A549 treated with AZD2906 at 1 μM for 4 hours (cell line): ENCODE measurements at places on chromosomes 11 and 22. TPM values are rescaled to one million over a fixed set of nuclear protein-coding genes. Genes with fewer than 3 reads are reported as not detected.

The RELA gene
- 63.5 to 78.0 TPM (median 73.7 TPM) in 5 replicates for total RNA-seq

The LARGE1 gene
- total RNA-seq, result 3.8 to 4.6 TPM (median 4.1 TPM) in 5 replicates

The C2CD2L gene
- total RNA-seq, result 4.1 to 5.7 TPM (median 5.0 TPM) in 5 replicates

The BCR gene
- total RNA-seq, result 16.6 to 21.8 TPM (median 20.2 TPM) in 5 replicates

The KBTBD3 gene
- total RNA-seq, result 0.74 to 1.3 TPM (median 0.94 TPM) in 5 replicates

The CRYBB2 gene
- total RNA-seq, result 0.07 TPM in 1 of 5 replicates, not detected in the others

The SYT7 gene
- total RNA-seq, result 0.93 to 1.5 TPM (median 1.2 TPM) in 5 replicates

The FXYD6 gene
- 0.16 to 0.55 TPM (median 0.28 TPM) in 5 replicates for total RNA-seq

The GPHA2 gene
- total RNA-seq, result not detected in 5 replicates

The FAM83F gene
- total RNA-seq, result 0.01 TPM in 1 of 5 replicates, not detected in the others

The TSPAN32 gene
- not detected in 5 replicates for total RNA-seq

The ZNF280B gene
- total RNA-seq, result 1.1 to 1.8 TPM (median 1.3 TPM) in 5 replicates

The LAYN gene
- 3.4 to 4.0 TPM (median 3.6 TPM) in 5 replicates for total RNA-seq

The LARGE2 gene
- total RNA-seq, result 1.6 to 3.1 TPM (median 2.6 TPM) in 5 replicates

The KCNE3 gene
- 0.05 TPM in 1 of 5 replicates, not detected in the others for total RNA-seq

The LDHAL6A gene
- not detected in 5 replicates for total RNA-seq

The OR52B6 gene
- not detected in 5 replicates for total RNA-seq

The SLC22A12 gene
- total RNA-seq, result not detected in 5 replicates

The PAX6 gene
- total RNA-seq, result 0.51 to 1.0 TPM (median 0.79 TPM) in 5 replicates

The CARD18 gene
- total RNA-seq, result not detected in 5 replicates

The MPZL2 gene
- total RNA-seq, result 0.03 to 0.08 TPM (median 0.05 TPM) in 3 of 5 replicates, not detected in the others

The F2 gene
- total RNA-seq, result 1.7 to 3.1 TPM (median 2.2 TPM) in 5 replicates

The SDHD gene
- total RNA-seq, result 63.4 to 89.6 TPM (median 68.7 TPM) in 5 replicates

The RASSF7 gene
- 48.7 to 64.3 TPM (median 60.3 TPM) in 5 replicates for total RNA-seq

The KDM4D gene
- total RNA-seq, result 0.13 to 0.52 TPM (median 0.33 TPM) in 5 replicates

The HPX gene
- 0.41 to 0.71 TPM (median 0.53 TPM) in 5 replicates for total RNA-seq

The HBG1 gene
- not detected in 5 replicates for total RNA-seq

The UPB1 gene
- 0.08 TPM in 1 of 5 replicates, not detected in the others for total RNA-seq

The RIN1 gene
- 22.0 to 34.3 TPM (median 31.6 TPM) in 5 replicates for total RNA-seq

The RFPL3 gene
- not detected in 5 replicates for total RNA-seq

The DEPDC7 gene
- total RNA-seq, result 6.0 to 6.9 TPM (median 6.8 TPM) in 5 replicates
